Ascending aorta (tissue), 2 donors: ENCODE measurements at places on chromosomes 12 and 14. TPM values are rescaled to one million over a fixed set of nuclear protein-coding genes. Genes with fewer than 3 reads are reported as not detected.

Gene GYS2
- total RNA-seq: not detected

DNA sequence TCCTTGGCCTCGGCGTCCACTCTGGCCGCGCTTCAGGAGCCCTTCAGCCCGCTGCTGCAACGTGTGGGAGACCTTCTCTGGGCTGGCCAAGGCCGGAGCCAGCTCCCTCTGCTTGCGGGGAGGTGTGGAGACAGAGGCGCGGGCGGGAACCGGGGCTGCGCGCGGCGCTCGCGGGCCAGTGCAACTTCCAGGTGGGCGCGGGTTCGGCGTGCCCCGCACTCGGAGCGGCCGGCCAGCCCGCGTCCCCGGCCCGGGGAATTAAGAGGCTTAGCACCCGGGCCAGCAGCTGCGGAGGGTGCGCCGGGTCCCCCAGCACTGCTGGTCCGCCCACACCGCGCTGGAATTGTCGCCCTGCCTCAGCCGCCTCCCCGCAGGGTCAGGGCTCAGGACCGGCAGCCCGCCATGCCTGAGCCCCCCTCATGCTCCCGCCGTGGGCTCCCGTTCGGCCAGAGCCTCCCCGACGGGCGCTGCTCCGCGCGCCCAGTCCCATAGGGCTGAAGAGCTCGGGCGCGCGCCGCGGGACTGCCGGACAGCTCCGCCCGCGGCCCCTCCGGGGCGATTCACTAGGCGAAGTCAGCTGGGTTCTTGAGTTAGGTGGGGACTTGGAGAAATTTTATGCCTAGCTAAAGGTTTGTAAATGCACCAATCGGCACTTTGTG, 673.9 kb downstream of the SLC16A7 start:
- H3K27ac ChIP-seq: no peak overlapping the region
- no peak overlapping the region for H3K4me3 ChIP-seq
- H3K4me1 ChIP-seq: no peaks in the 10 kb centered on the region
- no peak for DNase-seq
- no peaks in the 10 kb centered on the region for H3K27me3 ChIP-seq

Gene SERPINA6
- not detected for total RNA-seq

- peak; percentile 35 for DNase-seq
- peaks cover 20% of the 10 kb centered on the region for H3K36me3 ChIP-seq
- H3K27ac ChIP-seq: peak within 1 kb of the TSS; percentile 91
Measured at GRCh38 chr14:22598099-22598895, at the start of gene ABHD4. Gene ABHD4 (plus strand): TSS chr14:22598300. CDS start chr14:22598307, 7 bp downstream.

DNA sequence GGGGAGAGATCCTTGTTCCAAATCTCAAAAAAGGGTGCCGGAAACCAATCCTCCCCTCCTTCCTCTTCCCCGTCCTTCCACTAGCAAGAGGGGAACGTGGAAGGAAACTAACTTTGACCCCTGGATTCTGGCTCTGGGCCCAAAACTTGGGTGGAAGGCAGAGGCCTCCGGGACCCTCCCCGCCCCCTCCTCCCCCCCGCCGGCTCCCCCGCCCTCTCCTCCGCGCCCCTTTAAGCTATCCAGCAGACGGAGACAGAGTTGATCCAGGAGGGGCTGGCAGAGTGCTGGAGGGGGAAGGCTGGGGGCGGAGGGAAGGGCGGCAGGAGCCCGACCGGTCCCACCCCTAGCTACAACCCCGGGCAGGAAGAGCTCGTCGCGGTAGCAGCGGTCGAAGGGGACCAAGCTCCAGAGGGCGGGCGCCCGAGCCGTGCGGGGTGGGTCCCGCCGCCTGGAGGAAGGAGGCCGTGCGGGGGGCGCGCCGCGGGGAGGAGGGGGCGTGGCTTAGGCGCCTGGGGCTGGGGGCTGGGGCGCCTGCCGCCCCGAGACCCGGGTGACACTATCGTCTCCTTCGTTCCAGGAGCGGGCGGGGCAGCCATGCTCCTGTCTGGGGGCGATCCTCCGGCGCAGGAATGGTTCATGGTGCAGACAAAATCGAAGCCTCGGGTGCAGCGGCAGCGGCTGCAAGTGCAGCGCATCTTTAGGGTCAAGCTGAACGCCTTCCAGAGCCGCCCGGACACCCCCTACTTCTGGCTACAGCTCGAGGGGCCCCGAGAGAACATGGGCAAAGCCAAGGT, at the start of gene NYNRIN:
NYNRIN (plus strand) TSS at position 351 of the 794 bp plus-strand sequence; CDS start at position 595, 244 bp downstream.
- peak within 1 kb of the TSS; percentile 47 for H3K27ac ChIP-seq
- H3K36me3 ChIP-seq: no peaks in the 10 kb centered on the region
- DNase-seq: no peak
- peak within 1 kb of the TSS; percentile 76 for H3K4me3 ChIP-seq

GRCh38 chr12:31525496-31526157, 65.3 kb downstream of the DENND5B start:
- H3K4me1 ChIP-seq: no peaks in the 10 kb centered on the region
- H3K27me3 ChIP-seq: no peaks in the 10 kb centered on the region
- no peak overlapping the region for H3K4me3 ChIP-seq
- no peak for DNase-seq

- no peaks in the 10 kb centered on the region for H3K27me3 ChIP-seq
Measured at GRCh38 chr14:39876916-39877315, 444.7 kb upstream of the FBXO33 start.

DNA sequence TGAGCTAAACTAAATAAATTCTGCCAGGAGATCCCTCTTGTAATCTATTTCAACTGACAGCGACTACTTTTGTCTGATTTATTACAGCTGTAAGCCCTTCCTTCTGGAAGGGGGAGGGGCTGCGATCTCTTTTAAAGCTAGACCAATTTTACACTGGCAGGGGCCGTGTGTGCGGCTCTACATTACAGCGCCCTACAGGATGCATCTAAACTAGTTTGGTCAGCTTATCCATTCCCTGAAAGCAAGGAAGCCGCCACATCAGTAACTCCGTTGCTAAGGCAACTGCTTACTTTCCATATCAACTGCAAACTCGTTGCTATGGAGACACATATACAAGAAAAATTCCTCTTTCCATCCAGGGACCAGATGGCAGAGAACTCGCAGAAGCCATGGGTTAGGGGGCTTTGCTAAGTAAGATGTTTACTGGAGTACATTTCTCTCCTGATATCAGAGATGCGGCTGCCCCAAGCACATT, 17.4 kb downstream of the FOXN3 start:
- peaks cover 3% of the 10 kb centered on the region for H3K36me3 ChIP-seq
- H3K27me3 ChIP-seq: no peaks in the 10 kb centered on the region
- no peak overlapping the region for H3K27ac ChIP-seq
- H3K4me3 ChIP-seq: no peak overlapping the region
- DNase-seq: no peak

DNA sequence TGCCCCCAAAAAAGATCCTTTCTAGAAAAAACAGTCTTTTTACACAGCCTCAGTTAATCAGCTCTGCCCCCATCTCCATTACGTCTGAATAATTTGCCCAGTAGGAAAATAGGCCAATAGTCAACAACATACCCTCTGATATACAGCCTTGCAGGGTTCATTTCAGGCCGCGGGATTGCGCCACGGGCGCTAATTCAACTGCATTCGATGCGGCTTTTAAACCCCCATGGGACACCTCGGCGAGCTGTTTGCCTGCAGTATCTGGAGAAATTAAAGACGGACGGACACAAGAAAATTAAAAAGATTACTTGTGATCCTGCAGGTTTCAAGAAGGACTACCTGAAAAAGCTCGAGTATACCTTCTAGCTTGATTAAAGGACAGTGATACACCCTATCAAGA, 36.1 kb downstream of the ERP29 start:
- no peaks in the 10 kb centered on the region for H3K27me3 ChIP-seq
- H3K27ac ChIP-seq: peak overlapping the region; percentile 2
- DNase-seq: no peak
- H3K4me1 ChIP-seq: no peaks in the 10 kb centered on the region

Gene DRAM1
- total RNA-seq: 8.8 TPM

GRCh38 chr14:82449926-82450468, 916.3 kb upstream of the SEL1L start:
- H3K4me3 ChIP-seq: no peak overlapping the region
- H3K4me1 ChIP-seq: no peaks in the 10 kb centered on the region
- H3K27ac ChIP-seq: no peak overlapping the region
- no peaks in the 10 kb centered on the region for H3K27me3 ChIP-seq
- no peak for DNase-seq

Gene ZNF219
- total RNA-seq: 62.9 TPM

DNA sequence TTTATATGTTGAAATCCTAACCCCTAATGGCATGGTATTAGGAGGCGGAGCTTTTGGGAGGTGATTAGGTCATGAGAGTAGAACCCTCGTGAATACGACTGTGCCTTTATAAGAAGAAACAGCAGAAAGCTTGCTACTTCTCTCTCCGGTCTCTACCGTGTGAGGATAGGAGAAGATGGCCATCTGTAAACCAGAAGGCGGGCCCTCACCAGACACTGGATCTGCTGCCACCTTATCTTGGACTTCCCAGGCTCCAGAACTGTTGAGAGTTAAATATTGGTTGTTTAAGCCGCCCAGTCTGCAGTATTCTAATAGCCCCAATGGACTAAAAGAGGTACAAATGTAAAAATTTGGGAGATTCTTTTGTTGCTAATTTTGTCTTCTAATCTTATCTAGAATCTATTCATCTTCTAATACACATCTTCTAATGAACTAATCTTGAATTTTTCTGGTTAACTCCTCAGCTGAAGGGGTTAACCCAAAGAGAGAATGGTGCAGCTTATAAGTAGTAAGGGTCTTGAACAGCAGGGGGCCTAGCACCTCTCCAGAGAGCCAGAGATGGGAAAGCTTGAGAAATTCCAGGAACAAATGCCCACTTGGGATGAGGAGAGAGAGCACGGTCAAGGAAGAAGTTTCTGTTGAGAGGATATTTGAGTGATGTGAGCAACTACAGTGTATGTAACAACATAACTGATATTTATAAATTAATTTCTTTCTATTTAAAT, 264.0 kb upstream of the GRIP1 start:
- DNase-seq: no peak
- no peaks in the 10 kb centered on the region for H3K36me3 ChIP-seq
- no peaks in the 10 kb centered on the region for H3K4me1 ChIP-seq
- no peak overlapping the region for H3K4me3 ChIP-seq

DNA sequence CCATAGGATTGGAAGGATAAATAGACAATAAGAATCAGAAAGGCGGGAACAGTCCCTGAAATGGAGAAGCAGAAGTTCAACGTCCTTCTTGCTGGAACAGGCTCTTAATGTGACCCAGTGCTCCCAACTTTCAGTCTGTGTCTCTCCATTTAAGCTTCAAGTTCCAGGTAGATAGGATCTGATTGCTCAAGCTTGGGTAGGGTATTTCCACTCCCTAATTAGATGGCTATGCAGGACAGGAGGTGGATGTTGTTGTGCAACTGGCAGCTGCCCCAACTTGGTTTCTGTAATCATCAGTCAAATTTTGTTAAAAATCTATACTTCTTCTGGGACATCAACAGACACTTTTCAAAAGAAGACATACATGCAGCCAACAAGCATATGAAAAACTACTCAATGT, 266.2 kb downstream of the C12orf75 start:
- H3K4me1 ChIP-seq: no peaks in the 10 kb centered on the region
- no peaks in the 10 kb centered on the region for H3K36me3 ChIP-seq
- DNase-seq: no peak
- no peaks in the 10 kb centered on the region for H3K27me3 ChIP-seq
- H3K27ac ChIP-seq: no peak overlapping the region
- no peak overlapping the region for H3K4me3 ChIP-seq

DNA sequence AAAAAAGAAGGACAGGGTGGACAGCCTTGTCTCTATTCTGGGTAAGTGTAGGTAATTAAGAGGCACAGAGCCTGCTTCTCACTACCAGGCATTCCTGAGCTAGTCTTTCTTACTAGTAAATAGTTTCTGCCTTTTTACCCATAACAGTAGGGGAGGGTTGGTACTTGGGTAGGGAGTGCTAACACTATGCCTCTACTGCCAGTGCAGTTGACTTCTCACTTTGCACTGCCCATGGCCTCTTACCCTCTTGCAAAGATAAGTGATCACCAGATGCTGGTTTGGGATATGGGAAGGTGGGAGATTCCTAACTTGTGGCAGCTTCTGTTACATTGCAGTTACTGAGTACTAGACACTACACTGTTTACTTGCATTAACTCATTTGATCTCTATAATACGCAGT, 11.6 kb downstream of the AHSA1 start:
- DNase-seq: no peak
- no peak overlapping the region for H3K4me3 ChIP-seq
- no peaks in the 10 kb centered on the region for H3K4me1 ChIP-seq
- H3K27me3 ChIP-seq: no peaks in the 10 kb centered on the region
- H3K36me3 ChIP-seq: peaks cover 50% of the 10 kb centered on the region
- H3K27ac ChIP-seq: no peak overlapping the region

Gene CLEC9A
- total RNA-seq: not detected

Gene NOS1
- total RNA-seq: 0.21 TPM

GRCh38 chr12:21940549-21941505, at the start of gene ABCC9:
Gene ABCC9 (minus strand): TSS chr12:21941426. CDS start chr12:21936674, 4,752 bp downstream.
- DNase-seq: peak; percentile 12
- no peaks in the 10 kb centered on the region for H3K36me3 ChIP-seq
- H3K27me3 ChIP-seq: no peaks in the 10 kb centered on the region
- H3K4me3 ChIP-seq: peak within 1 kb of the TSS; percentile 61
- peak within 1 kb of the TSS; percentile 79 for H3K27ac ChIP-seq
- no peaks in the 10 kb centered on the region for H3K4me1 ChIP-seq

Gene LMO3
- 20.2 TPM for total RNA-seq

DNA sequence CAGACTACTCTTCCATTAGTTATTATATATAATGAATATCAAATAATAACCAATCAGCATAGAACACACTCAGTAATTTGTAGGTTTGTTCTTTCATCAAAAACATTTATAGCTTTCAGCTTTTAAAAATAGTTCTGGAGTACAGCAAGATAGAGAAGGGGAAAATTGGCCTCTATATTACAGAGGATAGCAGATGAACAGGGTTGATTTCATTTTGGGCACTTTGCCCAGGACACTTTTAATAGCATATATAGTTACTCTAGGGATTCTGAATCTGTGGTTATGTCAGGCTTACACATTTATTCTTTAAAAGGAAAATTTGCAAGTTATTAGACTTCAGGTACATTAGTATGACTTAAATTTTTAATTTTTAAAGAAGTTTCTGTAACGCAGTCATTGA, 52.6 kb downstream of the IFT81 start:
- H3K27me3 ChIP-seq: no peaks in the 10 kb centered on the region
- H3K27ac ChIP-seq: no peak overlapping the region
- no peaks in the 10 kb centered on the region for H3K36me3 ChIP-seq
- no peak overlapping the region for H3K4me3 ChIP-seq

- no peak overlapping the region for H3K4me3 ChIP-seq
- H3K36me3 ChIP-seq: no peaks in the 10 kb centered on the region
- DNase-seq: no peak
Measured at GRCh38 chr12:82745807-82746206, 59.1 kb downstream of the TMTC2 start.

DNA sequence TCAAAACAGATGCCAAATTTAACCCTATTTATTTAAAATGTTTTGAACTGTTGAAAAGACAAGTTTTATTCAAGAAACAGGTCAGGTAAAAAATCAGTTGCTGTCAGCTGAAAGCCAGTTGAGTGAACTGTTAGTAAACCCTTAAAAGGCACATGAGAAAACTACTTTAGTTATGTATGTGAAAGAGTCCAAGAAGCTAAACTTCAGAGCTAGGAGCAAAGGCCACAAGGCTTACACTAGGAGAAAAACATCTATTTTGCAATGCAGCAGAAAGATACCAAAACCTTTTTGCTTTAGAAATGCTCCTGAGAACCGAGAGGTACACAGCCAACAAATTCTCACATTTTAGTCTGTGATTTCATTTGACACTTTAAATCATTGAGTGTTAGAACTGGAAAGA, 375.2 kb downstream of the FSCB start:
- H3K4me1 ChIP-seq: no peaks in the 10 kb centered on the region
- H3K27ac ChIP-seq: no peak overlapping the region
- H3K4me3 ChIP-seq: no peak overlapping the region
- H3K36me3 ChIP-seq: no peaks in the 10 kb centered on the region
- no peaks in the 10 kb centered on the region for H3K27me3 ChIP-seq
